ENCODE measurements at places on chromosomes 12 and 14.

- no peak for DNase-seq
Measured at GRCh38 chr12:68119250-68119649, 40.3 kb downstream of the IFNG start.

DNA sequence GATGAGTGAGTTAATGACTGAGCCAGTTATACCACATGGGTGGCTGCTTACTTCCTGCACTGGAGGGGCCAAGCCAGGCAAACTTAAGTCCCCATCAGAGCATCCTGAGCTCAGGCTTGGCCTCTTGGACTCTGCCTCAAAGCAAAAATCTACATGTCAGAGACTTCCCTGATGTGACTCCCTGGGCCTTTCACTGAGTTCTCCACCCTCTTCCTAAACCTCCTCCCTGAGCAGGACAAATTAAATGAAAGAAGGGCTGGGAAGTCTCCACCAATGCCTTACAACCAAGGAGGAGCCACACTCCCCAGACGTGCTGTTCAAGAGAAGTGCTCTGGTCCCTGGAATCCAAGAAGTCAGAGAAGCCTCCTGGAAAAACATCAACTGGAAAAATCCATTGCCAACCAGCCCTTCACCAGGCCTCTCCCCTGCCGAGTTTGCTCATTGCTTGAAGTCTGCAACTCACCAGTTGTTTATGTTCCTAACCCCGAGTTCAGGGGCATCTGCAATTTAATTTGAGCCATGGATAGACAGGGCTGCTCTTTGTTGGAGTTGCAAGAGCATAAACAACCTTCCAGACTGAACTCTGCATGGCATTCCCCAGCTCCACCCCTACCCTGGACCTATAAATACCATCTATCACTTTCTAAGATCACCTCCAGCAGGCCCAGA is 160.5 kb downstream of the ANO2 start:
- DNase-seq: no peak

DNA sequence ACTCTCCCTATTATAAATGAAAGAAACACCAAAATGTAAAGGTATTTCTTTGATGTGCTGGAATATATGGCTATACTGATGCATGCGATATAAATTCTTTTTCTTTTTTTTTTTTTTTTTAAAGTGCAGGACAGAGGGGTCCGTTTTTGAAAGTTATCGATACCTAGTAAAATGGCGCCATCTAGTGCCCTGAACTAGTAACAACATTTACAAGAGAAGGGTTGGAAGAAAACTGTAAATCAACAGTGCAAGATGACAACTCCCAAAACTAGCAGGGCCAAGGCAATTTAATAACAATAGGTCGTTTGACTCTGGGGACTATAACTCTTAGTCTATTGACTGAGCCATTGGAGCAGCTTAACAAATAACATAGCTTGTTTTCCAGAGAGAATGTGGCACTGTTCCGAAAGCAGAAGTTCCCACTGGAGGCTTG is 137.7 kb downstream of the SPTSSA start:
- DNase-seq: no peak

DNA sequence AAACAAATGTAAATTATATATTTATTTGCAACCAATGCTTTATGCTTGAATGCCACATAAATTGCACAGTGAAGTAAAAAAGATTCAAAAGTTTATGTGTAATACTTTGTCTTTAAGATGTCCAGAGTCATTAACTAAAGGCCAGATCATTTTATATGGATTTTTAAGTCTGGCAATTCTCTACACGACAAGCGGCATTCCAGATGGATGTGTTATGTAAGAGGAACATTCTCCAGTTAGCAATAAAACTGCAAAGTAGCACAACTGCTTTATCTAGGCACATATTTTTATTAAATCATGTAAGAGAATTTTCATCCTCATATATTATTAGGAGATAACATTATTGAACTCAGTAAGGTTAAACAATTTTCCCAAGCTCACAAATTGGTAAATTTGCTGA is 1717.7 kb upstream of the SEL1L start:
- no peak for DNase-seq

Data from NCI-H2081 treated with DMSO at 0.1 percent for 48 hours (cell line).